ACHN (cell line): ENCODE measurements at places on chromosomes 1 and 21.
A peak's percentile ranks its signal among the peaks of the same experiment; 100 is the strongest.

GRCh38 chr1:52334906-52335528 is 31.0 kb downstream of the CC2D1B start:
- DNase-seq = no peak

DNA sequence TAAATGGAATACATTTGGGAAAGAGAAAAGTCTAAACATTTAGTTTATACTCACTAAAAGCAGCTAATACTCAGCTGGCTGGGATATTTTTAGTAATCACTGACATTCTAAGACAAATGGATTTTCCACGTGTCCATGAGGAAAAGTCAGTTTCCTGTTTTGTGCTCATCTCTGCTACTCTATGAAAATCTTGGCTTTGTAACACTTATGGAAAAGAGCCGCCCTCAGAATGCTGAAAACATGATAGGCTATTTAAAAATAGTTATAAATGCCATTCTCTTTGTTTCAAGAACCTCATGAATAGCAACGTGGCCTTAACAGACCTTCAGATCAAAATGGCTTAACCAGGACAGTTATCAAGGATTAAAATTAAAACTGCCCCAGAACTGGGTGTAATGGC is 29.9 kb downstream of the MRAP start:
- DNase-seq = no peak

DNA sequence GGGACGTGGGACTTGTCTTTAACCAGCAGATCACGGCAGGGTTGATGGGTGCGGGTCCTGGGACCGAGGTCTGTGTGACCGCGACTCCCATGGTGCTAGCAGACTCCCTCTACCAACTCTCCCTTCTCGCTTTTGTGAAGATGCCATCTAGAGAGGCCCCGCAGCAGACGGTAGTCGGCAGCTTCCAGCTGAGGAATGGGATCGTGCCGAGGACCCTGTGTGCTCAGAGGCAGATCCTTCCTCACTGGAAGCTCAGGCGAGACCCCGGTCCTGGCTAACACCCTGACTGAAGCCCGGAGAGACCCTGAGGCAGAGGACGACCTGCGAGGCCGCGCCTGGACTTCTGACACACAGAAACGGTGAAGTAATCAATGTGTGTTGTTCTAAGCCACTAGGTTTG is 12.5 kb upstream of the SPATC1L start:
- no peak for DNase-seq

- DNase-seq = no peak
These were observed 16.8 kb downstream of the PANK4 start for GRCh38 chr1:2509589-2509988.

- no peak for DNase-seq
These were observed 238 bp upstream of the SCP2 start for GRCh38 chr1:52926864-52927211.

DNA sequence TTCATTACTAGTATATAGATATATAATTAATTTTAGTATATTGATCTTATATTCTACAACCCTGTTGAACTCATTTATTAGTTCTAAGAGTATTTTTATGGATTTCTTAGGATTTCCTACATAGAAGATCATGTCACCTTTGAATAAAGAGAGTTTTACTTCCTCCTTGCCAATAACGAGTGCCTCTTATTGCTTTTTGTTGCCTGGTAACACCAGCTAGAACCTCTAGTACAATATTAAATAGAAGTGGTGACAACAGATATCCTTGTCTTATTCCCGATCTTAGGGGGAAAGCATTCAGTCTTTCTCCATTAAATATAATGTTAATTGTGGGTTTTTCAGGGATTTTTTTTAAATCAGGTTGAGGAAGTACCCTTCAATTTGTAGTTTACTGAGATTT is 40.8 kb downstream of the WNT2B start:
- no peak for DNase-seq

DNA sequence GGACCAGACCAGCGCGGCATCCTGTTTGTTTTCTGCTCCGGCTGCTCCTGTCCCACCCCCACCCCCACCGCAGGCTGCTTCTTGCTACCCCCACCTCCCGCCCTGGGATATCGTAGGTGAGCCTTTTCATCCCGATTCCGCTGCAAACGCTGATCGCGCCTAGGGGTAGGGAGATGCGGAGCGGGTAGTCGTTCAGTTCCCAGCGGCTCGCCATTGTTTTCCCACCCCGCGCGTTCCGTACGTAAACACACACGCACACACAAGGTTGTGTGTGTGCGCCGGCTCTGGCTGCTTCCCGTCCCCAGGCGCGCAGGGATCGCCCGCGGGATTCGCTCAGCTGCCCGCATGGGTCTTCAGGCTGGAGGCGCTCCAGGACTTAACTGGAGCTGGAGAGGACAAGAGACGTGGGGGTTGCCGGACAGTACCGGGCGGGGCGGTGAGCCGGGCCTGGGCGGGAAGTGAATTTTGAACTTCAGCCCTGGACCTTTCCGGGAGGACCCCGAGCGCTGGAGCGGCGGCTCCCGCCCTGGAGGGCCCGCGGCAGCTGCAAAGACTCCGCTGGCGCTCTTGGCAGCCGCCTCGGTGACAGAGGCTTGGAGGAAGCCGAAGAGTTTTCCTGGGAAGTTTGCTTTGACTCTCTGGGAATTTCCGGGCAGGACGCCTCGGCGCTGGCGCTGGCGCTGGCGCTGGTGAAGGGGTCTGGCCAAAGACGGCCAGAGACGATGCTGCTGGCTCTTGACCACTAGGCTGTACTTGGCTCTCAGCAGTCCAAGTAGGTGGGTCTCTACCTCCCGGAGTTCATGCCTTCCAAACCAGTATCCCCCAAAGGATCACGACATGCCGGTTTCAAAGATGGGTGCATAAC is 1.6 kb downstream of the SOX13 start:
- peak; percentile 42 for DNase-seq

GRCh38 chr1:235516862-235517446 is 12.7 kb upstream of the B3GALNT2 start:
- DNase-seq = no peak

DNA sequence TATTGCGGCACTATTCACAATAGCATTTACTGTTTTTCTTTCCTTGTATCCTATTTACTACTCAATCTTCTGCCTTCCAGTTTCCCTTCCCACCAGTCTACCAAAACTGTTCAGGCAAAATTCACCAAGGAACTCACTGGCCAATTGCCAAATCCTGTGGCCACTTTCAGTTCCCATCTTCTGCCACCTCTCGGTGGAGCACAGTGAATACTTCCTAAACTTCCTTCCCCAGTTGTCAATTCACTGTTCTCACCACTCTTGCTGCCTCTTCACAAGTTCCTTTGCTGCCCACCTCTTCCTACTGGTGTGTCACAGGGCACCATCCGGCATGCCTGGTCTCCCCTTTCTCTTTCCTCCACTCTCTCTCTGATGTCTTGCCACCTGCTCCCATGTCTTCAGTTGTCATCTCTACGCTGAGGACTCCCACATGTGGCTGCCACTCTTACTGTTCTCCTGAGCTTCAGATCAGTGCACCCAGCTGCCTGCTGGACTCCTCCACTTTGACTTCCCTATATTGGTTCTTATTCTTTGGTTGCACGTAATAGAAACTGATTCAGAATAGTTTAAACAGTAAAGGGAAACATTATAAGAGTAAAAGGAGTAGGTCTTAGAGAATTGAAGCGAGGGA is 114.4 kb downstream of the PIK3R3 start:
- DNase-seq = no peak

DNA sequence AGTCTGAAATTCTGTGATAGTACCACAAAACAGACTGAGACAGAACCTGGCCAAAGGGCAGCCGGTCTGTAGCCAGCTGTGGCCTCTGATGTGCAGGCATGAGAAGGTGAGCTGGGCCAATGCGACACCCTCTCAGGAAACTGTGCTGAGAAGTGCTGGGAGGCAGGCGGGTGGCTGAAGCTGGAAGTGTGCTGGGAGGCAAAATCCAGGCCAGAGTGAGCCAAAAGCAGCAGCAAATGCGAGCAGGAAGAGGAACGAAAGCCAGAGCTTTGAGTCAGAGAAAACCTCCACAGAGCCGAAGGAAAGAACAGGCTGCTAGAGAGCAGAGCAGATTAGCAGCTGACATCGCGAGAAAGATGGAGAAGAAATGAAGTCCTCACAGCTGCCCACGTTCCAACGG is 10.2 kb upstream of the ATP13A2 start:
- no peak for DNase-seq

DNA sequence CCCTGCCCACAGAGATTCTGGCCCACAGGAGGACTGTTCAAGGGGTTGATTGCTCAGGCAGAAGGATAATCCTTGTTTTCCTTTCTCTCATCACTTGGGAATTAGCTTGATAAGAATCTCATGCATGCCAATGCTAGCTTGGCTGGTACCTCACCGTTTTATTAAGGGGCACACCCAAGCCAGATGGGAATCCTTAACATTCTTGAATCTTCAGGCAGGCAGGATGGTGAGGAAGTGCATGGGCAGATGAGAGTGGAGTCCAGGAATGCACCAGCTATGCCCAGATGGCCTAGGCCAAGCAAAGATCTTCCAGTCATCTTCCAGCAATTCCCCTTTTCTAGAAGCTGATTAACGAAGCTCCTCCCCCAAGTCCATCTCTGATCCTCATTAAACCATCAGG is 4.1 kb upstream of the LCE7A start:
- DNase-seq = no peak

DNA sequence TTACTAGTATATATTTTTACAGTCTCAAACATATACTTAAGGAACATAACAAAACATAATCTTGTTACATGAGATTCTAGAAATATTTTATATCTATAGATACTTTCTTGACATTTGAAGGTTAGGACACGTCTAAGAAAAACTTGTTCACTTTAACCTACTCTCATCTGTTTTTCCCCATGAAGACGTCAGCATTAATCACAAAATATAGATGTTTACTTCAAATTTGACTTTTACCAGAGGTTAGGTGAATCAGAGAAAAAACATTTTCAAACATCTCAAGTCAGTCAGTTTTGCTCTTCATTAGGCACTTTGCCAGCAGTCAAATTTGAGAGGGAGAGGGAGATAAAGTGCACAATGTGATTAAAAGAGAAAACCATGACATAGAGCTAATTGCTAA is 47.7 kb downstream of the BRINP3 start:
- DNase-seq = no peak

DNA sequence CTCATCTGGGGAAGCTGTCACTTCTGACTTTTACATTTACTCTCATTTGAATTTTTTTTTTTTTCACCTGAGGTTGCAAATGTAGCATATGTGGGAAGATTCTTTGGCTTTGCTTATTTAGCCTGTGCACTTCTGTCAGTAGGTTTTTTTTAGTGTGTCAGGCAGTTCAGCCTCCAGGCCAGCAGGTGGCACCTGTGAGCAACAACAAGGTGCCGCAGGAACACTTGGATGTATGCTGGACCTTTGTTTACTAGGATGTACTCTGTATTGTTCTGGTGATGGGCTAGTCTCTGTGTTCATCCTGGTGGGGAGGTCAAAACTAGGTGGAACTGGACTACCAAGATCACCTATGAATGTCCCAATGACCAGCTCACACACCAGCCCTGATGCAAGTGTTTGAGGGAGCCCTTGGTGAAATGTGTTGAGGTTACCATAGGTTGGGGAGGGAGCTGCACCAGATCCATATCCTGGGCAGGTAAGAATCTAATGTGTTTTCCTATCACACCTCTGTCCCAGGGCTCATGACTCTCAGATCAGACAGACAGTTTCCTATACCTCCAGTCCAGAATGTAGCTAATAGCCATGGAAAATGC is 618.2 kb downstream of the BRINP3 start:
- peak; percentile 39 for DNase-seq

- no peak for DNase-seq
These were observed 48.7 kb upstream of the TEKT2 start for GRCh38 chr1:36035154-36035553.

DNA sequence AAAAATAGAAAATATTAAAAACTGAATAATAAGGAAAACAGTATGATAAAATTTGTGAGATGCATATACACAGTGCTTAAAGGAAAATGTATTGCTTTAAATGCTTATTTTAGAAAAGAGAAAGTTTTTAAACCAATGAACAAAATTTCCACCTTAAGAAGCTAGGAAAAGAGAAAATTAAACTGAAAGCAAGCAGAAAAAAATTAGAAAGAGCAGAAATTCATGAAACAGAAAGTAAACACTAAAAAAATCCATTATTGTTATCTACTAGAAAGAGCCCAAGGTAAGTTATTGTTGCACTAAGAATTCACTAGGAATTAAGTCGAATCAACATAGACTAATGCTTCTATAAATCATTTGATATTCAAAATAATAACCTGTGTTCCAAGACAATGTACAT is 67.7 kb downstream of the PIK3R3 start:
- no peak for DNase-seq

GRCh38 chr1:41646186-41646585 is 161.7 kb upstream of the EDN2 start:
- no peak for DNase-seq

DNA sequence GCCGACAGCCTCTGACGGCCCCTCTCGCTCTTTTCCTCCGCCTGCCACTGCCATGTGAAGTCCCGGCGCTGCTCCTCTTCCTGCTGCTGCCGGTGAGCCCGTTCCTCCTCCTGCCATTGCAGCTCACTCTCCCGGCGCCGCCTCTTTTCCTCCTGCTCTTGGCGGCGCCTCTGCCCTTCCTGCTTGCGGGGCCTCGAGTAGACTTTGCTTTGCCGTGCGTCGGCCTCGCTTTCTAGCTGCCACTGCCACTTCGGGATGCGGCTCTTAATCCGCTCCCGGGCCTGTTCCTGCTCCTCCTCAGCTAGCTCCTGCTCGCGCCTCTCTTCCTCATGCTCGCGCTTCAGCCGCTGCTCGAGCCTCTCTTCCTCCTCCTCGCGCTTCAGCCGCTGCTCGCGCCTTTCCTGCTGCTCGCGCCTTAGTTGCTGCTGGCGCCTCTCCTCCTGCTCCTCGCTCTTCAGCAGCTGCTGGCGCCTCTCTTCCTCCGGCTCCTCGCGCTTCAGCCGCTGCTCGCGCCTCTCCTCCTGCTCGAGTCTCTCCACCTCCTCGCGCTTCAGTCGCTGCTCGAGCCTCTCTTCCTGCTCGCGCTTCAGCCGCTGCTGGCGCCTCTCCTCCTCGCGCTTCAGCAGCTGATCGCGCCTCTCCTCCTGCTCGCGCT is 4.3 kb downstream of the TCHH start:
- DNase-seq = peak; percentile 72

DNA sequence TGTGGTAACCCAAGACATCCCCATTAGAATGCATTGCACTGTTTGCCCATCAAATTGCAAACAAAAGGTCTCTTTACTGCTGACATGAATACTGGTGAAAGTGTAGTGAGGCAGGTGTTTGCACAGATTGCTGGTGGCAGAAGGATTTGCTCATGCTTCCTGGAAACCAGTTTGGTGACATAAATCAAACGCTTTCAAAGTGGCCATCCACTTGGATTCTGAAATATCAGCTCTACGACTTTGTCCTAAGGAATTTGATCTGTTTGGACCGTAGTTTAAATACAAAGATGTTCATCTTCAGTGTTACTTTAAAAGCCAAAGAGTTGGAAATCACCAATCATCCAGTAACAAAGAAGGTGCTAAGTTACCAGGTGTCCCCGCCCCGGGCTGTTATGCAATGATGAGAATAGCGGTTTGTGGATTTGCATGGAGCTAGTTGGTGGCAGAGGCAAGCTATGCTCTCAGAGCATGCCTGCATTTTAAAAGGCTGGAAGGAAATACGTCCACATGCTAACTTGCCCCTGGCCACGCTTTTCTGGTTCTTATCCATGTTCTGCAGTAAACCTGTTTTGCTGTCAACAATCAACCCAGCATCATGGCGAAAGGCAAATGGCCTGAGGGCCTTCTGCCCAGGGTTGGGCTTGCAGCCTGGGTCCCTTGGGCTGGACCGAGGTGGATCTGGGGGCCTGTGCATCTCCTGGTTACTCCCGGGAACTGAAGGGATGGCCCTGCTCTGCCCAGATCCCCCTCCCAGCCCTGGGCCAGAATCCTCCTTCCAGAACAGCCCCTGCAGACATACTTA is 49.2 kb downstream of the UMODL1 start:
- no peak for DNase-seq

GRCh38 chr1:21296509-21297354 is 6.5 kb upstream of the ECE1 start:
- no peak for DNase-seq
